GM23248 (cell line): ENCODE measurements at places on chromosomes 7 and 10. TPM values are rescaled to one million over a fixed set of nuclear protein-coding genes. Genes with fewer than 3 reads are reported as not detected.

DNA sequence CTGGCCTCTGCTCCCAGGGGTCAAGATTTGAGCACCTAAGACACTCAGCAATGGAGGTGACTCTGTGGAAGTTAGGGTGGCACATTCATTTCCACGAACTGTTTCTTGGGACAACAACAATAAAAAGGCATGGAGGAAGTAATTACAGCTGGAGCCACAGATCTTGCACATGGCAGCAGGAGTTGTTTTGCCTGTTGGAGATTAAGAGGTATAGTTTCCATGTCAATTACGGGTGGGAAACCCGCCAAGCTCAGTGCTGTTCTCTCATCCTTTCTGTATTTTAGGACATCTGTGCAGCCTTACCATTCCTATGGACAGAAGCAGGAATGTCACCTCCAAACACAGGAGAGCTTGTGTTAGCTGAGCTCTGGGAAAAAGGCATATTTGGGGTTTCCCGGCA, 201.2 kb downstream of the SNX10 start:
- no peak overlapping the region for H3K4me3 ChIP-seq
- no peaks in the 10 kb centered on the region for H3K36me3 ChIP-seq
- no peaks in the 10 kb centered on the region for H3K4me1 ChIP-seq
- H3K27me3 ChIP-seq, result no peaks in the 10 kb centered on the region

GRCh38 chr10:62062028-62062427, 160.5 kb downstream of the ARID5B start:
- peaks cover 68% of the 10 kb centered on the region for H3K4me1 ChIP-seq
- peak overlapping the region; percentile 78 for H3K27ac ChIP-seq
- H3K4me3 ChIP-seq, result no peak overlapping the region
- H3K27me3 ChIP-seq, result no peaks in the 10 kb centered on the region

- H3K27me3 ChIP-seq, result no peaks in the 10 kb centered on the region
- no peak overlapping the region for H3K27ac ChIP-seq
- no peaks in the 10 kb centered on the region for H3K36me3 ChIP-seq
- DNase-seq, result no peak
Observed at GRCh38 chr10:102046095-102046494, 9.9 kb downstream of the ARMH3 start.

DNA sequence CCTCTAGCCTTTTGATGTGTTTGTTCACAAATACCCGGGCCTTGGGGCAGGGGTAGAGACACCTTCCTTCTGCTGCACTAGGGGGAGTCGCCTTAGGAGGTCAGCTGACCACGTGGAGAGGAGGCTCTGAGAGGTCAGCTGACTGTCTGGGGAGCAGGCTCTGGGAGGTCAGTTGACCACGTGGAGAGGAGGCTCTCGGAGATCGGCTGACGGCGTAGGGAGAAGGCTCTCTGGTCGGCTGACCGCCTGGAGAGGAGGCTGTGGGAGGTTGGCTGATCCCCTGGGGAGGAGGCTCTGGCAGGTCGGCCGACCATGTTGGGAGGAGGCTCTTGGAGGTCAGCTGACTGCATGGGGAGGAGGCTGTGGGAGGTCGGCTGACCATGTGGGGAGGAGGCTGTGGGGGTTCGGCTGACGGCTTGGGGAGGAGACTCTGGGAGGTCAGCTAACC, 59.6 kb upstream of the LYZL1 start:
- no peaks in the 10 kb centered on the region for H3K36me3 ChIP-seq
- DNase-seq, result no peak
- H3K27me3 ChIP-seq, result peaks cover 16% of the 10 kb centered on the region

- DNase-seq, result no peak
- H3K4me3 ChIP-seq, result no peak overlapping the region
- H3K4me1 ChIP-seq, result peaks cover 20% of the 10 kb centered on the region
- H3K27ac ChIP-seq, result no peak overlapping the region
- no peaks in the 10 kb centered on the region for H3K36me3 ChIP-seq
Observed at GRCh38 chr10:50400694-50401093, 149.4 kb upstream of the ASAH2 start.

DNA sequence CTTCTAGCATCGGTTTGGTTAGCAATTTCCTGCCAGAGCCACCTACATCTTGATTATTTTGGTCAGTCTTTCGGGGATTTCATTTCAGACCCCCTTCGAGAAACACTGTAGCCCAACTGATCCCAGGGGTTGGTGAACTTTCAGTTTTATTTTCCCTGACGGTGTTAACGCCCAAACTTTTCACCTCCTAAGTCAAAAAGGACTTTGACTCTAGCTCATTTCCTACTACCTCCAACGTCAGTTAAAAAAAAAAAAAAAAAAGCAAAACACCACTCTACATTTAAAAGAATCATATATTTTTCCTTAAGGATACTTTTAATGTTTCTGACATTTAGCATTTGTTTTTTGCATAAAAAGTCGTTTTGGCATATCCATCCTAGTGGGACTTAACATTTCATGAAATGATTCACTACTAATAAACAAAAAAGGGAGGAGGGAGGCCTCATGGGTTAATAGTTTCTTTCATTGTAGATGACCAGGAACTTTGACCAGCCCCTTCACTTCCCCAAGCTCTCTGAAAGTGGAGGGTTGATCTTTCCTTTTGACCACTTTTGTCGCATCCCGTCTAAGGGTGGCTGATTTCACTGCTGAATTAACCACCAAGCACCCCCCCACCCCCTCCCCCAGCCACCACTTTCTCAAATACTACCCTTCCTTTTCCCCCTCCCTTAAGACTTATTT, 764 bp upstream of the TCF7L2 start:
- no peaks in the 10 kb centered on the region for H3K36me3 ChIP-seq
- no peaks in the 10 kb centered on the region for H3K27me3 ChIP-seq
- peak overlapping the region; percentile 29; the same call in 1 of the 2 replicates for H3K27ac ChIP-seq

DNA sequence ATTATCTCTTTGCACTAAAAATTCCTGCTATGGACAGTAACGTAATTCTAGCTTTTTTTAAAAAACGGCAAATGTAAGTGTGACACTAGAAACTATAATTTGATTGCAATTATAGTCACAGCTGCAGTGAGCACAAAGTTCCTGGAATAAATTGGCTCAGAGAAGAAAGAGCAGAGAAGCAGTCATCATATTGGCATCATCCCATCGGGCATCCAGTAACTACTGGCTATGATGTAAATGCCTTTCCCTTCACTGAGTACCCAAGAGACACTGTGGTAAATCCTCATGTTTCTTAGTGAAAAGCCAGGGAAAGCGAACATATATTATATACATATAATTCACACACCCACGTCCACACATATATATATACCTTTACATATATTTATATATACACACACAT, 43.6 kb downstream of the PIP4K2A start:
- DNase-seq, result peak; percentile 87
- H3K4me3 ChIP-seq, result no peak overlapping the region
- no peaks in the 10 kb centered on the region for H3K36me3 ChIP-seq
- H3K27ac ChIP-seq, result no peak overlapping the region
- no peaks in the 10 kb centered on the region for H3K27me3 ChIP-seq

DNA sequence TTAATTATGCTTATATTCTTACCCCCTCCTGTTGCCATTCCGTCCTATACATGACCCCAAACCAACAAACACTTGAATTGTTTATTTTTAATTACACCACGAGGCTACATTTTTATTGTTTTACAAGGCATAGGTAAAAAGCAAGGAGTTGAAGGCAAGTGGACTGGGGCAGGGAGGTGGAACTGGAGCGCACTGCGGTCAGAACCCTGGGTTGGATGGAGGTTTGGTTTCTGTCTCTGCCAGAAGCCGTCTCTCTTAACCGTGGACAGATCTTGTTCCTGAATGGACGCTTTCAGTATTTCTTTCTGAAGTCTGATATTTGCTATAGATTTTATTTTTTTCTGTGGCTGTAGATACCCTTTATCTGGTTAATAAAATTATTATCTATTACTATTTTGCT, 19.9 kb upstream of the IGFBP3 start:
- no peaks in the 10 kb centered on the region for H3K36me3 ChIP-seq
- H3K4me3 ChIP-seq, result no peak overlapping the region
- H3K4me1 ChIP-seq, result no peaks in the 10 kb centered on the region

- no peaks in the 10 kb centered on the region for H3K36me3 ChIP-seq
- no peaks in the 10 kb centered on the region for H3K27me3 ChIP-seq
- H3K4me1 ChIP-seq, result peaks cover 15% of the 10 kb centered on the region
- no peak overlapping the region for H3K27ac ChIP-seq
- no peak for DNase-seq
- H3K4me3 ChIP-seq, result no peak overlapping the region
Observed at GRCh38 chr7:84553711-84554110, 359.1 kb upstream of the SEMA3A start.

GRCh38 chr7:155802906-155803417, 9.3 kb downstream of the SHH start:
- H3K27me3 ChIP-seq, result peaks cover 71% of the 10 kb centered on the region
- no peak for DNase-seq
- H3K36me3 ChIP-seq, result no peaks in the 10 kb centered on the region
- H3K4me3 ChIP-seq, result peak overlapping the region; percentile 63; the same call in 1 of the 2 replicates

DNA sequence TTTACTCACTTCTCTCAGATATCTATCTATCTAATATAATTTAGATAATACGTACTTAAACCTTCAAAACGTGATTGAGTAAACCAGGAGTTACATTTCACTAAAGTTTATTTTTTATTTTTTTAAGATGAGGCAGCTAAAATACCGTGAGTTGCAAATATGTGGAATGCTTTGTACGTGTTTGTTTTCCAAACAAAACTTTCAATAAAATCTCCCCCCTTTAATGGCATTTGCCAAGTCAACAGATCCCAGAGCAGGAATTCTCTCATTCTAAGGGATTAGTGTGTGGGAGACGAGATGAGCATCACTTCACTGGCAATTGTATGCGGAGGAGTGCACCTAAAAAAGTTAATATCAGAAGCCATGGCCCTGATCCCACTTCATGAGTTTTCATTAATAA, 53.7 kb upstream of the MAGI2 start:
- no peak overlapping the region for H3K4me3 ChIP-seq
- DNase-seq, result no peak
- peaks cover 20% of the 10 kb centered on the region for H3K4me1 ChIP-seq
- H3K27me3 ChIP-seq, result no peaks in the 10 kb centered on the region
- no peaks in the 10 kb centered on the region for H3K36me3 ChIP-seq

Gene SLC18A3
- not detected in 2 replicates for total RNA-seq

Gene ELN
- 698 and 974 TPM in 2 replicates for total RNA-seq

Gene CACNA2D1
- total RNA-seq, result 21.2 and 31.1 TPM in 2 replicates

Gene NPTX2
- 0.76 and 0.97 TPM in 2 replicates for total RNA-seq

Gene TUBAL3
- not detected in 2 replicates for total RNA-seq

Gene CLIP2
- 40.7 and 49.4 TPM in 2 replicates for total RNA-seq
